Caco-2 (cell line): ENCODE measurements at places on chromosomes 3 and 15.
A peak's percentile ranks its signal among the peaks of the same experiment; 100 is the strongest.

- H3K27ac ChIP-seq, result no peak overlapping the region
- DNase-seq, result no peak
- H3K27me3 ChIP-seq, result no peaks in the 10 kb centered on the region
Observed at GRCh38 chr15:64905119-64905831, 6.4 kb upstream of the ANKDD1A start.

- no peaks in the 10 kb centered on the region for H3K27me3 ChIP-seq
- H3K27ac ChIP-seq, result no peak overlapping the region
- H3K4me3 ChIP-seq, result no peak overlapping the region
- no peaks in the 10 kb centered on the region for H3K4me1 ChIP-seq
- H3K36me3 ChIP-seq, result no peaks in the 10 kb centered on the region
- DNase-seq, result no peak
Observed at GRCh38 chr15:44501768-44502366, 35.1 kb upstream of the EIF3J start.

DNA sequence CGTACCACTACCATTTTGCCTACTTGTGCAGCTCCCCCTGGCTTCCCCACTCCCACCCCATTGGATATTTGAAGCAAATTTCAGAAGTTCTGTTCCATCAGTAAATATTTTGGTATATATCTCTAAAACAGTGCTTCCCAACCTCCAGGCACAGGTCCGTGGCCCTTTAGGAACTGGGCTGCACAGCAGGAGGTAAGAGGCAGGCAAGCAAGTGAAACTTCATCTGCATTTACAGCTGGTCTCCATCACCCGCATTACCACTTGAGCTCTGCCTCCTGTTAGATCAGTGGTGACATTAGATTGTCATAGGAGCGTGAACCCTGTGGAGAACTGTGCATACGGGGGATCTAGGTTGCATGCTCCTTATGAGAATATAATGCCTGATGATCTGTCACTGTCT, 97.2 kb upstream of the LRRFIP2 start:
- no peak overlapping the region for H3K4me3 ChIP-seq
- no peaks in the 10 kb centered on the region for H3K27me3 ChIP-seq
- H3K4me1 ChIP-seq, result no peaks in the 10 kb centered on the region
- no peak for DNase-seq

DNA sequence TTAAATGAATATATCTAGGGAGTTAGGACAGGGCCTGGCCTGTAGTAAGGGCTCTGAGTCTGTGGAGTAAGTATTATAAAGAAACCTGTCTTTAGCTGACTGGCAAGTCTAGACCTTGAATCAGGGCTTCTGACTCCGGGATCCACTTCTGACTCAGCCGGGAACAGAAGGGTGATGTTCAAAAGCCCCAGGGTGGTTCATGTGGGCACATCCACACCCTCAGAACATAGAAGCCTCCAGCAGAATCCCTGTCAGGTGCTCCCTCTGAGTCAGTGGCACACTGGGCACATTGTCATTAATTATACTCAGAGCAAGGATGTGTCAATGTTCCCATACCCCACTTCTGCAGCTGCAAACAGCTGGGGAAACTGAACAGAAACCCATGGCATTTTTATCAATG, 26.7 kb upstream of the SNRK start:
- H3K27ac ChIP-seq, result no peak overlapping the region
- no peaks in the 10 kb centered on the region for H3K36me3 ChIP-seq
- H3K4me3 ChIP-seq, result no peak overlapping the region
- no peak for DNase-seq
- H3K4me1 ChIP-seq, result no peaks in the 10 kb centered on the region

DNA sequence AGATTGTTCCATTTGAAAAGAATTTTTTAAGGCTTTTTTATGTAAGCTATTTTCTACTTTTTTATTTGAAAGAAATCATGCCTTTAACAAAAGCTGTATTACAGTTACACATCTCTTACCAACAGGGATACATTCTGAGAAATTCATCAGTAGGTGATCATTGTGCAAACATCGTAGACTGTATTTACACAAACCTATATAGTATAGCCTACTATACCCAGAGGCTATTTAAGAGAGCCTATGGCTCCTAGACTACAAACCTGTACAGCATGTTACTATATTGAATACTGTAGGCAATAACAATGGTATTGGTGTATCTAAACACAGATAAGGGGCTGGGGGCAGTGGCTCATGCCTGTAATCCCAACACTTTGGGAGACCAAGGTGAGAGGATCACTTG, 43.1 kb downstream of the PEAK1 start:
- H3K4me3 ChIP-seq, result no peak overlapping the region
- H3K27ac ChIP-seq, result no peak overlapping the region
- DNase-seq, result no peak
- no peaks in the 10 kb centered on the region for H3K27me3 ChIP-seq

DNA sequence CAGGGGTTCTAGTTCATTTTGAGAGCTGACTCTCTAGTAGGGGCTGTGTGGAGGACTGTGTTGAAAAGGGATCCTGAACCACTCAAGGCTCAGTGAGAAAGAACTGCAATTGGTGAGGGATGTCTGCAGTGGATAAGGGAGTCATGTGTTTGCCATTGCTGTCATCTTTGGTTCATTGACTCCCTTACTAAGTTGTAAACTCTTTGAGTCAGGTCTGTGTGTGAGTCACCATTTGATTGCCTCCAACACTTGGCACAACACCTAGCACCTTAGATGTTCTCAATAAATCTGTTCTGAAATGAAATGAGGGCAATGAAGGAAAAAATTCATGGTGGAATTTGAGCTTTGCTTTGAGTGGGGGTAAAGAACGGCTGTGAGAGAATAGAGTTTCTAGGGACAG, 51.7 kb downstream of the PLS1 start:
- peaks cover 5% of the 10 kb centered on the region; the same call in 1 of the 2 replicates for H3K4me1 ChIP-seq
- no peak overlapping the region for H3K27ac ChIP-seq
- no peaks in the 10 kb centered on the region for H3K27me3 ChIP-seq
- H3K36me3 ChIP-seq, result no peaks in the 10 kb centered on the region
- H3K4me3 ChIP-seq, result no peak overlapping the region

GRCh38 chr15:45180648-45181436, 6.9 kb downstream of the SHF start:
- no peak overlapping the region for H3K27ac ChIP-seq
- DNase-seq, result no peak
- no peaks in the 10 kb centered on the region for H3K27me3 ChIP-seq
- H3K4me3 ChIP-seq, result no peak overlapping the region

DNA sequence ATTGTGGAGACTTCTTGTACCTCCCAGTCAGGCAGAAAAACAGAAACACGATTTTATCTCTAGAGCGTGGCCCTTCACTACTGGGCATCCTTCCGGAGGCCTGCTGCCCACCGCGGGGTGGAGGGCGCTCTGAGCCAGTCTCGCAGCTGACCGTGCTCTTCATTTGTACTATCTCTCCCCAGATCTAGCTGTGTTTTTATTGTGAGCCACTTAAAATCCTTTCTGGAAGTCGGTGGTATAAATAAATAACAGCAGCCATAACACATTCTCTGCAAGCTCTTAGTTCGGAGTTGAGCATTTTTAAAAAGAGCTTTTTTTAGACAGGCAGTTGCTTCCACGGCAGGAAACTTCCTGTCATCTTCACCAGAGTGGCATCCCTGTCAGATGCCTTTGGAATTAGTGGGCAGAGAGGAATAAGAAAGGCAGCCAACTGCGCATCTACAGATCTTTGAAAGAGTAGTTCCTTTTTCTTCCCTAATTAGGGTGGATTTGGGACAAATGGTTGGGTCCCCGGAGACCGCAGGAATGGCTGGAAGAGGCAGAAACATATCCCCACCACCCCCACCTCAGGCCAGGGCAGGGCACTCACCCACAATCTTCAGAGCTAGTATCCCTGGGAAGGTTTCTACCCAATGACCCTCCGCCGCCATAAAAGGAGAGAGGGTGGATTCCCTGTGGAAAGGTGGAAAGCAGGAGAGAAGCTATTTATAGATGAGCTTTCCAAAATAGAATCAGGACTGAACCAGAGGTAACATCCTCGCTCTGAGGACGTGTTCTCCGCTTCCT, 91.1 kb downstream of the TOP2B start:
- no peak overlapping the region for H3K27ac ChIP-seq
- no peaks in the 10 kb centered on the region for H3K36me3 ChIP-seq
- no peaks in the 10 kb centered on the region for H3K4me1 ChIP-seq
- DNase-seq, result no peak
- H3K27me3 ChIP-seq, result no peaks in the 10 kb centered on the region

DNA sequence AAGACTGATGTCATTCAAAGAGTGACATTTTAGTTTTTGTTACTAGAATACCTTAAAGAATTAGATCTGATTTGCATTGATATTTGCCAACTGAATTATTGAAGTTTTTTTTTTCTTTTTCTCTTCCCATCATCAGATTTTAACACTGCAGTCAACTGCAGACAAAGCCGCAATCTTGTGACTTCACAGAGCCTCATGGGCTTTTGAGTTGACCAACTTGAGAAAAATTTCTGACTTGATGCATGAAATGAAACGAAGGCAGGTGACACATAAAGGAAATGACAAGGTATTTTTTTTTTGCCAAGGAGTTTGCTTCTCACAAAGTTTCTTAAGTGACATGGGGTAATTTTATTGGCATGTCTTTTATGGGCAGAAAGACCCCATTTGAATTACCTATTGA, 383.7 kb downstream of the GAP43 start:
- no peaks in the 10 kb centered on the region for H3K36me3 ChIP-seq
- H3K4me3 ChIP-seq, result no peak overlapping the region
- H3K4me1 ChIP-seq, result no peaks in the 10 kb centered on the region
- no peaks in the 10 kb centered on the region; the same call in 1 of the 2 replicates for H3K27me3 ChIP-seq

DNA sequence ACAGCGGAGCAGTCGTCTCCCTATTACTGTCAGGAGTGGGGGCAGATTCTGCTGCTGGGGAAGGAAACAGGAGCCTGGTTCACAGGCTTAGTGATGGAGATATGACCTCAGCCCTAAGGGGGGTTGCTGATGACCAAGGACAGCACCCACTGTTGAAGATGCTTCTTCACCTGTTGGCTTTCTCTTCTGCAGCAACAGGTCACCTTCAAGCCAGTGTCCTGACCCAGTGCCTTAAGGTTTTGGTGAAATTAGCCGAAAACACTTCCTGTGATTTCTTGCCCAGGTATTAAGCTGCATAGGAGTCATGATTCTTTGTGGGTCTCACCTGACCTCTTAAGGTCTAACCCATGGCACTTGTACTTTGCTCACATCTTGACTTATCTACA, 14.0 kb downstream of the ATRIP start:
- H3K4me3 ChIP-seq, result no peak overlapping the region
- no peak overlapping the region for H3K27ac ChIP-seq
- H3K4me1 ChIP-seq, result no peaks in the 10 kb centered on the region
- no peaks in the 10 kb centered on the region for H3K27me3 ChIP-seq
- peaks cover 7% of the 10 kb centered on the region for H3K36me3 ChIP-seq
- DNase-seq, result no peak

DNA sequence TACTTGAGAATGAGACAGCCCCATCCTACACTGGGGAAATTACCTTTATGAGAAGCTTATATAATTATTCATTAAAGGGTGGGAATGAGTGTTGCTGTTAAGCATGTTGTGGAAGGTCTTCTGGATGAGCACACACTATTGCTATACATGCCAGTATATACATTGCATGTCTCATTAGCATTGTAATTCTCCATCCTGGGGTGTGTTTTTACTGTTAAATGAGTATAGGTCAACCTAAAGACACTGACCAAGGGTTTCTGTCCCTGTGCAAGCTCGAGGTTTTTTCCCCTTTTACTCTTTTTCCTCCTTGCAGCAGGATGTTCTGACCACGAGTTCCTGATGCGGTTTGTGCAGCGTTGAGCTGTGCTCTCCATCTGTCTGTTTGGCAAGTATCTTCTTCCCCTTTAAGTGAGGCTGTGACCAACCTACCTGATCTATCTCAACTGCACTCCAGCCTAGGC, 7.2 kb upstream of the IVD start:
- H3K36me3 ChIP-seq, result no peaks in the 10 kb centered on the region
- H3K27ac ChIP-seq, result no peak overlapping the region
- DNase-seq, result no peak
- no peaks in the 10 kb centered on the region for H3K27me3 ChIP-seq
- no peaks in the 10 kb centered on the region for H3K4me1 ChIP-seq

GRCh38 chr3:177005718-177006405, 191.4 kb downstream of the TBL1XR1 start:
- no peaks in the 10 kb centered on the region for H3K4me1 ChIP-seq
- H3K4me3 ChIP-seq, result no peak overlapping the region
- no peaks in the 10 kb centered on the region for H3K27me3 ChIP-seq

DNA sequence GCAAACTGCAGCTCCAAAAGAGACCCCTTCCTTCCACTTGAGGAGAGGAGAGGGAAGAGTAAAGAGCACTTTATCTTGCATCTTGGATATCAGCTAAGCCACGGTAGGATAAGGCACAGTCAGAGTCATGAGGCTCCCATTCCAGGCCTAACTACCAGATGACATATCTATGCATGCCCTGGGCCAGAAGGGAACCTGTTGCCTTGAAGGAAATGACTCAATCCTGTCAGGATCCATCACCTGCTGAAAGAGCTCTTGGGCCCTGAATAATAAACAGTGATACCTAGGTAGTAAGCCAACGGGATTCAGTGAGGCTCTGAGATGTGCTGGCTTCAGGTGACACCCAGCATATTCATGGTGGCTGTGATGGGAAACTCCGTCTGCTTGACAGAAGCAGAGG, 118.5 kb upstream of the EPHA3 start:
- DNase-seq, result no peak
- no peak overlapping the region for H3K4me3 ChIP-seq
- no peaks in the 10 kb centered on the region for H3K4me1 ChIP-seq
- H3K27me3 ChIP-seq, result no peaks in the 10 kb centered on the region

DNA sequence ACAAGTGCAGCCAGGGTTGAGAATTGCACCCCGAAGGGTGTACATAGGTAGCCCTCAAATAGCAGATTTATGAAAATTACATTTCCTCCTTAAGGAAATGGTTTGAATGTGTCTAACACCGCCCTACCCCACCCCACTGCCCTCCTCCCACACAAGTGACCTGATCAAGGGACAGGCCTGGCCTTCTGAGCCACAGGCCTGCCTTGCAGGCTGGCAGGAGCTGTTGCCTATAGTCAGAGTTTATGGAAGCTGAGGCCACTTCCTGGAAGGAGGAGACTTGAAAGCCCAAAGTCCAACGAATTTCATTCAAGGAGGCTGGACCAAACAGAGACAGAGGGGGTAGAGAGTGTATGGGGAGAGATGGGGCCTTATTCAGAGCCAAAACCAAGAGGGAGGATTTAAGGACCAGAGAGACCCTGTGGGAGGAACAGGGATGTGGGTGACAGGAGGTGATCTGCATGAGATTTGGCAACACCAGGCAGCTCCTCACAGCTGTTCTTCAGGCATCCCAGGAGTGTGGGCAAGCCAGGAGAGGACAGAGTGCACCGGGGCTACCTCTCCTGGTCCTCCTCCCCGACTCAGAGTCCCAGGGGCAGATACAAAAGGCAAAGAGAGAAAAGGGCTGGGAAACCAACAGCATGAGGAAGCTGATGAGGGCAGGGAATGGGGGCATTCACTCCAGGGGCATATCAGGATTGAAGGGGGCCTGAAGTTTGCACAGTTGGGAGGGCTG, 100.4 kb upstream of the HES1 start:
- H3K4me1 ChIP-seq, result peaks cover 19% of the 10 kb centered on the region
- H3K27me3 ChIP-seq, result no peaks in the 10 kb centered on the region
- no peak overlapping the region for H3K4me3 ChIP-seq
- peak; percentile 59 for DNase-seq
- H3K27ac ChIP-seq, result peak overlapping the region; percentile 30
- H3K36me3 ChIP-seq, result no peaks in the 10 kb centered on the region

- no peaks in the 10 kb centered on the region for H3K4me1 ChIP-seq
- no peaks in the 10 kb centered on the region for H3K27me3 ChIP-seq
- H3K27ac ChIP-seq, result no peak overlapping the region
- no peaks in the 10 kb centered on the region; the same call in 1 of the 2 replicates for H3K36me3 ChIP-seq
Observed at GRCh38 chr3:169787791-169788190, 14.6 kb downstream of the MYNN start.
